CD4-positive, CD25-positive, alpha-beta regulatory T cell (primary cell): ENCODE measurements at places on chromosomes 5 and 9.

DNA sequence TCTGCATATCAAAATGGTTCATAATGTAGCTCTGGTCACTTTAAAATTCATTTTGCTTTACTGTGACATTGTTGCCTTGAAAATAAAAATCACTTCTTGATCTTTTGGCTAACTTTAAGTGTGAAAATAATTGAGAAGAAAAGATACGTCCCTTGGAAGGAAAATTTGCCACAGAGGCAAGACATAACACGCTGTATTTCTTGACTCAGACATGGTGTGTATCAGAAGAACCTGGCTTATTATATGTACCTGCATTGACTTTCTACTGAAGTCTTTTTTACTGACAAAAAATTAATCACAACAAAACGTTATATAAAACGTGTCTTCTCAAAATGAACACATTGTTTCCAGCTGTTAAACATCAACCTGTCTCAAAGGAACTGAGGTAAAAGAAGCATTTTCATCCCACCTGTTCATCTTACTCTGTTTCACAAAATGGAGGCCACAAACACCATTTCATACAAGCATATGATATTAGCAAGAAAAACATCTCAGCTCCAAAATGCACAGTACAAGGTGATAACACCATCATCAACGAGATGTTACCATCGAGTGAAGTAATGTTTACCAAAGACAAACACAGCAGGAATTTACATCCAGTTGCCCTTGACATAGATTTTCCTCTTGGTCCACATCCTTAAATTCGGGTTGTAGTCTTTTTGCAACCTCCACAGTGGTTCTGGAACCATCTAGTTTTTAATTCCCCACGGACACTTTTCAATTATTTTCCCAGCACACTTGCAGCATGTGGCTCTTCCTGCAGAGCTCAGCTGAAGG is 179.9 kb downstream of the GLIS3 start:
- no peak for DNase-seq

DNA sequence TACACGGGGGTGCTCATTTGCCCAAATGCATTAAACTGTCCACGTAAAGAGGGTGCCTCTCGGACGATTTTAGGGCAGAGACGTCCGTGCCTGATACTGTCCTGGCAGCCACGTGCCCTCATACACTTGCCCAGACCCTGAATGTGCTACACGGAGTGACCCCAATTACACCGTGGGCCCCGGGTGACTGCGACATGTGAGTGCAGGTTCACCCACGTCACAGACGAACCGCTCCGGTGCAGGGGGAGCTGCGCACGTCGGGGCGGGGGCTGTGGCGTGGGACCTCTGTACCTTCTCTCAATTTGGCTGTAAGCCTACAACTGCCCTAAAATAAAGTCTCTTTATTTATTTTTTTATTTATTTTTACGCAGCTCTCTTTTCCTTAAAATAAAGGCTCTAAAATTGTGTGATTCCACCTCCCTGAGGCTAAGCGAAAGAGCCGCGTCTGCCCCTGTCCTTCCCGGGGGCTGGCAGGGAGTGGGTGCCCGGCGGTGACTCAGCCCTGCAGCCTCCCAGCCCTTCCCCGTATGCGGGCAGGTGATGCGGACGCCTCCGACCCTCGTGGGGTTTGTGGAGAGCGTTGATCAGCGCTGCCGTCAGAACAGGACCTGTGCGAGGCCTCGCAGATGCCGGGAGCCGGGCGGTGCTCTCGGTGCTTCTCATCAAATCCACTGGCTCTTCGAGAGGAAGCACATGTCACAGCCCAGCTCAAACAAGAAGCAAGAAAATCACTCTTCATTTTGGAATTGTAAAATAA is 9.2 kb upstream of the EGFL7 start:
- DNase-seq = no peak

GRCh38 chr5:34511063-34511462 is 145.1 kb upstream of the RAI14 start:
- DNase-seq = no peak

DNA sequence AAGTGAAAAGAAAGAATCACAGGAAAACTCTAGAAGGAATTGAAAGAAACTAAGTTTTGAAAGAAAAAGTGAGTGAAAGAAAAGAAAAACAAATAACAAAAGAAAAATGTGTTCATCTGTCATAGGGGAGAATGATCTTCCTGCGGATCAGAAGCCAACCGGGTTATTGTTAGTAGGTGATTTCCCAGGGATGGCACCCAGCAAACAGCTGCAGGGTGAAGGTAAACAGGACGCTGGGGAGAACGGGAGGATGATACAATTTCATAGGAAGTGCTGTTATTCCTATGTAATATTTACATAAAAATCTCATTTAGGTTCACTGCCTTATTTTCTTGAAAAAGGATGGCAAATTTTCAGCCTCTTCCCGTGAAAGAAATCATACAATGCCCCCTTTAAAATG is 72.4 kb upstream of the LHFPL2 start:
- DNase-seq = no peak

DNA sequence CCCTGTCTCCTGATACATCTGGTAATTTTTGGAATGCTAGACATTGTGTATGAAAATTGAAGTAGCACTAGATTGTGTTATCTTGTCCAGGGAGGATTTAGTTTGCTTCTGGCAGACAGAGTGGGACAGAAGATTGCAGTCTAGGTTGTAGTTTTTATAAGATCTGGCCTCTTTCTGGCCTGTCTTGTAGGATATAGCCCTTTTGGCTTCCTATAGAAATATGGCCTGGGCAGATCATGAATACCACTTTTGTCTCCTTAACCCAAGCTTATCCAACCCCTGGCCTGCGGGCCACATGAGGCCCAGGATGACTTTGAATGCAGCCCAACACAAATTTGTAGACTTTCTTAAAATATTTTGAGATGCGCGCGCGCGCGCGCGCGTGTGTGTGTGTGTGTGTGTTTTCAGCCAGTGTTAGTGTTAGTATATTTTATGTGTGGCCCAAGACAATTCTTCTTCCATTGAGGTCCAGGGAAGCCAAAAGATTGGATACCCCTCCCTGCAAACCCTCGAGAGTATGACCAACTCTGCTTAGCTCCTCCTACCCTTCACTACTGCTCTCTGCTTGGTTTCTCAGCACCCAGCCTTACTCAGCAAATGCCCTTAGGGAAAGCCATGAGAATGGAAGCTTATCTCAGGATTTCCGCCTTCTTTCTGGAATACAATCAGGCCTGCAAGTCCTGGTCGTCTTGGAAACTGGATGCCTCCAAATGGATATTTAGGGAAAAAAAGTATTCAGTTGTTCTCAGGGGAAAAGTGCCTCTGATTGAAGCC is 26.5 kb downstream of the ANKRD33B start:
- DNase-seq = no peak

DNA sequence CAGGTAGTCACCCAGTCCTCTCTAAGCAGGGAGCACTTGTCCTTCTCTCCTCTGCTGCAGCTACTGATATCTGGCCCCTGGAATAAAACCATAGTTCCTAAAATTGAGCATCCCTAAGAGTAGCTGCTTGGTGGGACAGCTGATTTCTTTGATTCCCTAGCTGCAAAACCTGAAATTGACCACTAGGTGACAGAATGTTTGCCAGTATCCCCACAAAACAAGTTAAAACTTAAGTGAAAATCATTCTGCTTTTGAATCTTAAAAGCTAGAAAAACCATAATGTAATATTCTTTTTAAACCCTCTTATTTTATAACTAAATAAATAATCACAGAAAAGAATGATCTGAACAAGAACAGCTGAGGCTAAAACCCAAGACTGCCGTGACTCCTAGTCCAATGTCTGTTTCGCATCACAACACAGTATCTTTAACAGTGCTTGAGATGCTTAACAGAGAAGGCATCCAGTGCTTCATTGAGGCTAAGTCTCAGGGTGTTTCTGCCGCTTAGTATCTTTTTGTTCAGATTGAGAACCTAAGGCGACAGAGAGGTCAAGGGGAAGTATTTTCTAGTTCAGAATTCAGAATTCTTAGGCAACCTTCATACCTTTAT is 24.4 kb upstream of the TAL2 start:
- no peak for DNase-seq
